ENCODE measurements at places on chromosomes 1 and 21.

DNA sequence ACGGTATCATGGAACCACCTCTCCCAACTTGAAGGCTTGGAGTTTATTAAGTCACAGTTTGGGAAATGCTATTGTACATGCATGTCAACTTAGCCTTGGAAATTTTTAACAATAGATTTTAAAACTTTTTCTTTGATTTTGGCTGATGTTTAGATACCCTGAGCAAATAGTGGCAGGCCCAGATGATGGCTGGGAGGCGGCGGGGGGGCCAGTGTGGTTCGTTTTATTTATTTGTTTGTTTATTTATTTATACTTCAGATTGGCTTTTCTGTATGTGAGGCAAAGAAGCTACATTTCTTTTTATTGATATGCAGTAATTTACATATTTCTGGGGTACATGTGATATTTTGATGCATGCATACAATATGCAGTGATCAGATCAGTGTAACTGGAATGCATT, 82.0 kb downstream of the VWA5B1 start:
- DNase-seq: no peak

DNA sequence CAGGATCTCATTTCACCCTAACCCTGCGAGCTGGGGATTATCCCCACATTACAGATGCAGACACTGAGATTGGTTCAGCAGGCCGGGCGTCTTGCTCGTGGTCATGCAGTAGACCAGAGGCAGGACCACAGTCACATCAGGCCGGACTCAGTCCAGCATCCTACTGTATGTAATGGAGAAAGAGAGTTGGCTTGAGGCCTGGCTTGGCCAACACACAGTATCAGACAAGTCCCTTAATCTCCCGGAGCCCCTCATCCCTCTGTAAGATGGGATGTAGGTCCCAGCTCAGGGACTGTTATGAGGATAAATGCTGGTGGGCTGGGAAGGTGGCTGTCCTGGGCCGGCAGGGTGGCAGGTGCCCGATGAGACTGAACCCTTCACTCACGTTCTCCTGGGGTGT, 66.1 kb upstream of the ACTL8 start:
- DNase-seq: no peak

DNA sequence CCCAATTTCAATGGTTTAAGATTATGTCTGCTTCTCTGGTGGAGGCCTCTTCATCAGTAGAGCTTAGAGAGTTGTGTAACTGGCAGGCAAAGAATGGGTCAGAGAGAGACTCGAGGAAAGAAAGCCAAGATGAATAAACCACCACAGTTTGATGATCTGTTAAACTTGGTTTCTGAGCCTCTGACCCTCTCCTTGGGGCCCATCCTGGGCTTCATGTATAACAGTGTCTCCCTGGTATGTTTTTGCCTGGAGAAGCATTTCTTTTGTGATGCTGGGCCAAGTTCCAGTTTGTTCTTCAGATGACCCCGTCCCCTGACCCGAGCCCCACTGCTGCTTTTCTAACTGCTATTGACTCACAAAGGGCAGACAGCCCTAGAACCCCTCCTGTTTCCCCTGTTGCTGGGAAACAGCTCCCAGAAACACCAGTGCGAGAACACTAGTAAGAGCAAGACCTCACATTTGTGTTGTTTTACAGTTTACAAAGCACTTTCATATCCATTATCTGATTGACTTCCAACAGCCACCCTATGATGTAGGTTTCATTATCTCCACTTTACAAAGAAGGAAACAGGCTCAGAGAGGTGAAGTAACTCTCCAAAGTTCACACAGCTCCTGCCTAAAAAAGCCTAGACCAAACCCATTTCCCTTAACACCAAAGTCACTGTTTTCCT, 9.0 kb downstream of the CD2 start:
- DNase-seq: peak; percentile 73

GRCh38 chr1:29655945-29656850, 419.9 kb downstream of the PTPRU start:
- no peak for DNase-seq

- no peak for DNase-seq
These were observed 696 bp downstream of the LSS start for GRCh38 chr21:46227811-46228344.

Data from activated naive CD4-positive, alpha-beta T cell treated with Interleukin-2 at 50 U/mL for 16 hours (primary cell).